AG04450 (cell line): ENCODE measurements at places on chromosomes 1 and 21.

DNA sequence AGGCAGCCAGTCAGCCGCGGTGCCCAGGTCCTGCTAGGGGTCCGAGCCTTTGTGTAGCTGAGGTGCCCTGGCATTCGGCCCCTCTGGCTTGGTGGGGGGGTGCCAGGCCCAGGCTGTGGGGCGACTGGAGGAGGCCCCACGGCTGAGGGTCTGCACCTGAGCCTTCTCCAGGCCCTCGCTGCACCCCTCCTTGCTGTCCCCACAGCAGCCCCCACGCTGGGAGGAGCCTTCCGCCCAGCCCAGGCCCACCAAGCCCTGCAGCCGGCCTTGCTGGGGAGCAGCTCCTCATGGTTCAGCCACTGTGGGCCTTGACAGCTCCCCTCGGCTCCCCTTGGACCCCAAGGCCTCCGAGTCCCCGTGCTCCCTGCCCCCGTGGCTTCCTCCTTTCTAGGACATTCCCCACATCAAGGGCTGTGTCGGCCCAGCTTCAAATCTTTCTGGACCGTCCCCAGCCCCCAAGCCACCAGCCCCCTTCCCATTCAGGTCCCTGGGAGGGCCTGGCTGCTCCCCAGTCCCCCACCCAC, 67.8 kb downstream of the MORN1 start:
- no peak for DNase-seq

GRCh38 chr1:214718724-214719123, 115.7 kb downstream of the CENPF start:
- peak; percentile 39 for DNase-seq

- no peak for DNase-seq
Measured at GRCh38 chr1:7610936-7611335, 160.2 kb upstream of the VAMP3 start.

GRCh38 chr21:44522753-44523204, 17.2 kb downstream of the KRTAP10-1 start:
- no peak for DNase-seq

GRCh38 chr1:65469126-65469888, 48.8 kb downstream of the LEPR start:
- DNase-seq: no peak

- no peak for DNase-seq
Measured at GRCh38 chr1:118388301-118388959, 203.4 kb upstream of the SPAG17 start.

- no peak for DNase-seq
Measured at GRCh38 chr1:111633736-111634247, 14.2 kb downstream of the RAP1A start.

DNA sequence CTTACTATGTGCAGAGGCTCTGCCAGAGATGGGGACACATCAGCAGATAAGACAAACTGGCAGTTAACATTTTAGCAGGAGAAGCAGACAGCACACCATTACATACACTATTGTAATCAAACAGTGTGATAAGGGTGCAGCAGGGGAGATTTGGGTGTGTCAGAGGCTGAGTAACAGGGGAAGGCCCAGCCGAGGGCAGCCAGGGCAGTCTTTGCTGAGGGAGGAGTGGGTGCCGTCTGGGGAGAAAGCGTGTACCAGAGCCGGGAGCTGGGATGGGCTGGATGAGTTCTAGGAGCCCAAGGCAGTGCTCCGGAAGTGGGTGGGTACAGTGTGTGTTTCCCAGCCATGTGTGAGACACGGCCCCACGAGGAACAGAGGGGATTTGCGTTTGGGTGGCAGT, 31.2 kb downstream of the KCNA10 start:
- no peak for DNase-seq

DNA sequence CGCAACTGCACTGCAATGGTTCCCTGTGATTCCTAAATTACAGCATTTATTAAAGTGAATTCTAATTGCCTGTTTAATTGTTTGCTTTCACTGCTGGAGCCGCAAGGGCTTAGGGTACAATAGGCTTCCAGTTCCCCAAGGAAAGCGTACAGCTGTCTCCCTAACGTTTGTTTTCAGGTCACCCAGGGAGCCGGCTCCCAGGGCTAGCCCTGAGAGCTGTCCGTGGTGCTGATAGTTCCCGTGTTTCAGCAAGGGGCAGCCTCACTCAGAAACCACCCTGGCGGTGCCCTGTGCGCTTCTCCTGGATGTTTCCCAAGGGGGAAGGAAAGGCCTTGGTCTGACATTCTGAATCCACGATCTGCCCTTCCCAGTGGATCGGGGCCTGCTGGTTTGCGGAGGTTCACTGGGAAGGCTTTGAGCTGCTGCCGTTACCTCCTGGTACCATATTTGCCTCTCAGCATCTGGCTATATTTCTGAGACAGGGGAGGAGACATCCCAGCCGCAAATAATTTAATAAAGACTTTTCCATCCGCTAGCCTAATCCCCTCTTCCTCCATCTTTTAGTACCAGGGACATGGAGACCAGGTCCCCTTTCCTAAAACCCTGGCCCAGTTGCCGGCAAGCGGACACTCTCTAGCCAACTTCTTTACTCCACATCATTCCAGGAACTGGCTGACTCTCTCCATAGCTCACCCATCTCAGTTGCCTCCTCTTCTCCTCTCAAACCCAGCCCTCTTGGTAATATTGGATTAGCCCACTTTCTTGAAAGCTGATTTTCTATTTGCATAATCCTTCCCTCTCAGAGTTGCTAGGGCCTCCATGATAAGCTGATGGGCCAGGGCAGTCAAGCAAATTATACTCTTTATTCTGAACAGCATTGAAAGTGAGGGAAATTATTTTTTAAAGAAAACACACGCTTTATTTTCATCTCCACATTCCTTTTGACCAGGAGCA, 149.0 kb downstream of the IGSF21 start:
- no peak for DNase-seq

DNA sequence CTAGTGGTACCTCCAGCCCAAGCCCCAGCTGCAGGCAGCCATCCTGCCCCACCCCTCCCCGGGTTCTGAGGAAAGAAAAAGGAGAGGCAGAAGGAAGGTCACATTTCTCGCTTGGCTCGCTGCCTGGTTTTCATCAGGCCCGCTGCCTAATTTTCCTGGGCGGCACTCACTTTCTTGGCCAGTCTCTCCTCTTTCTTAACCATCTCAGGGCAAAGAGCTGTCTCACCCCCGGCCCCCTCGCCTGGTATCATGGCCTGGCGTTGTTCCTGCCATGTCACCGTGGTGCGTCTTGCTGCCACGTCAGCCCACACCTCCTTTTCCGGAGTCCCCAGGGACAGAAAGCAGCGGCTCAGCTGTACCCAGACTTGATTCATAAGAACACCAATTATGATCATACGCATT, 26.6 kb upstream of the CASZ1 start:
- DNase-seq: no peak

GRCh38 chr1:172533513-172534151, 682 bp downstream of the SUCO start:
- no peak for DNase-seq

DNA sequence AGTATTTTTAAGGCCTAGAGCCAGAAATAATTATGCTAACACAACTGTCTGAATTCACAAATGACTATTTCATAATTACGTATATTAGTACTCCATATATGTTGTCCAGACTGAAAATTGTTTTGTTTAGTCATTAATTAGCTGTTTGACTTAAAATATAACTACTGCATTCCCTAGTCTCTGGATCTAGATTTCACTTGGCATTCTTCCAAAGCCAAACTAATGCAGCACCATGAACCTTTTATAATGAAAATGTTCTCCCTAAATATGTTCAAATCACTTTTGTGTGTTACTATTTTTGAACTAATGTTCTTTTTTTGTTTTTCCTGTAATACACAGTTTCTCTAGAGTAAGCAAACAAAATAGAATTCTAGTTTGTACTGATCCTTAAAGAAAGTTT, 46.1 kb downstream of the CAMTA1 start:
- no peak for DNase-seq

GRCh38 chr1:183417772-183418491, at the start of gene NMNAT2:
Gene NMNAT2, minus strand, starts transcription at chr1:183418380. Its CDS starts 113 bp downstream, at chr1:183418267.
- no peak for DNase-seq

DNA sequence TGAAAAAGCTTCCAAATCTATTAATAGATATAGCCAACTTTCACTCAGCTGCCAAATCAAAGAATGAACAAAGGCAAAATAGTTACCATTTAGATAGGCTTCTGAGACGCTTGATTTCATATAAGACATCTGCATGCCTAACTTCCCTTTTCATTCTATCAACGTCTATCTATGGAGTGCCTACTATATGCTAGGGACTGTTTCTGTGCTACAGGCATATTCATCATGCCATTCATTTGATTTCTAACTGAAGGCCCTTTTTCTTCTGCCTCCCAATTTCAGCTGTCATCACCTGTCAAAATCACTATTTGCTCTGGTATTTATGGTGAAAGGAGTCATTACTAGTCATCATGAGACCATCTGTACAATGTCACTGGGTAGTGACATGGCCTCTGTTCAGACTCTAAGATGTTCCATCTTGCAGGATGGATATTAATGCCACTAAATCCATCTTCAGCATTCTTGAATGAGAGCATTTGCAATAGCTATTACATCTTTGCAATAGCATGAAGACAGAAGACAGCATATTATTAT, 4.3 kb upstream of the KRTAP13-1 start:
- no peak for DNase-seq

DNA sequence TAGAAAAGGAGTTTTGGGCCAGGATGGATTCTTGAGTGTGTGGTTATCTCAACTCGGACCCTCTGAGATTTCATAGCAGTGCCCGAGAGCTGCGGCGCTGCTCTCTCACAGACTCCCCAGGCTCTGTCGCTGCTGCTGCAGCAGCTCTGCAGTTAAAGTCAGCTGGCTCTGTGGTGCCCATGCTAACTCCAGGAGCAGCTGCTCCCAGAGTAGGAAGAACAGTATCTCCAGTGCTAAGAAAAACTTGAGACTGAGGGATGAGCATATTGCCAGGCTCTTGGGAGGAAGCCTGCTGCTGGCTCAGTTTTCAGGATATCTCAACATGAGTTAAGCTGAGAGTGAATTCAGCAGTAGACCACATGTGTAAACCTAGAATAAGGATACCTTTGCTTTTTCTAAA, 4.5 kb downstream of the LCE2D start:
- DNase-seq: no peak

DNA sequence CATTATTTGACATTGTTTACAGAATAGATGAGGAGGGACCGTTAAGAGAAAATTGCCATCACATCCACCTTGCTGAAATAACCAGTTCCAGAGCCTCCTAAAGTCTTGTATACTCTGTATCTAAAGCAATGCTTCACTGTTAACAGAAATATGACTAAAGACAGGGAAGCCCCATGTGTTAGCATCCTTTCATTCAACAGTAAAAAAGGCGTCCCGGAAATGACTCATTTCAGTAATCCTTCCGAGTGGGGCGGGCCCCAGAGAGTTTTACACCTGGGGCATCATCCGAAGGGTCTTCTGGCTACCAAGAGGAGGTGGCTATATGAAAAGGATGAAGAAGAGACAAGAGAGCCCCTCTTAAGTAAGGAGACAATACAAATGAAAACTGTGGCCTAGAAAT, 227.2 kb downstream of the SLC45A1 start:
- no peak for DNase-seq

DNA sequence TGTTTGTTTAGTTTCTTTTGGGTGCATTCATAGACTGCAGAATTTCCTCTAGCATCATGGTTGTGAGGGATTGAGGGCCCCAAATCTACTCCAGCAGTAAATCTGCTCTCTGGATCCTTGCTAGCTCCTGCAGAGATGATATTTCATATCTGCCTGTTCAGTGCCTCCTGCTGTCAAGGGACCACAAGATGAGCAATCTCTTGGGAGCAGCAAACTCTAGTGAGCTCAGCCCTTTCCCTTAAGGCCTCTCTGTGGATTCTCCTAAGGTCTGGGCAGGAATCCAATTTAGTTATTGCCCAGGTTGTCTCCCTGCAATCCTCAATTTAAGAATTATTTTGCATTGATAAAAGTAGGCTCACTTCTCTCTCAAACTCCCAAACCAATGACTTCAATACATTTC, 76.9 kb downstream of the RGS18 start:
- no peak for DNase-seq

GRCh38 chr1:116877141-116877818, 32.4 kb upstream of the PTGFRN start:
- DNase-seq: no peak

DNA sequence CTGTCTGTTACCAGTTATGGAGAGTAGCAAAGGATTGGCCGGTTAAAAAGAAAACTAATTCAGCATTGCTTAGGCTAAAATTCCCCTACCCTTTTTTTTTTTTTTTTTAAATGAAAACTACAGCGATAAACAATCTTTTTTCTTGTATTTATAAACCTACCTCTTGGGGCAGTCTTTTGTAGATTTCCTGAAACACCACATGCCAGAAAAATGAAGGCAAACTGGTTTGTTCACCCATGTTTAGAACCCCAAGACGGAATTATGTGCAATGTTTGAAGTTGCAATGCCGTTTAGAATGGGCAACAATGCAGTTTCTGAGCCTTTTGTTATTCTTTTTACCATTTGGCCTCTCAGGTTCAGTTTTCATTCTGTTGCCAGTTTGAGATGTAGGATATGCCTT, 59.1 kb downstream of the PRDM2 start:
- DNase-seq: no peak

DNA sequence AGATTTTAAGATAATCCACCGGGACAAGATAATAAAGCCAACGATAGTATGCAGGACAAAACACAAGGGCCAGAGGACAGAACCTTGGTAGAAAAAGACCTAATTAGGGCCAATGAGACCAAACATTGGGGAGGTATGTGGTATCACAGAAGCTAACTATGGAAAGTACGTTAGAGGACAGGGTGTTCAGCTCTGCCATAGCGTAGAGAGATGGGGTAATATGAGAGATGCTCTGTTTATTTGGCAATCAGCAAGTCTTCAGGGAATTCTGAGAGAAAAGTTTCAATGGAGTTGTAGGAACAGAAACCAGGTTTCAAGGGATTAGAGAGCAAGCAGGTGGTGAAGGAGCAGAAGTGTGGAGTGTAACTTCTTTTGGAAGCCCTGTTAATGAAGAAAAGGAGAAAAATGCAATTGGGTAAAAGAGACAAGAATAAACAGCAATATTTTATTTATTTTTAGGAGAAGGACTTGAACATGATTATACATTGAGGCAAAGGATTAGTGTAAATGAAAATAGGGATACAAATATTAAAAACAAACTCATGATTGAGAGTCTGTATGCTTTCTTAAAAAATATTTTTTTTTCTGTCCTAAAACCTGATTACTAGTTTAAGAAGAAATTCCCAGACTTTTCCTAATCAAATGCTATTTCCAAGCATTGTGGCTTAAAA, 24.0 kb downstream of the EEIG2 start:
- DNase-seq: no peak

- DNase-seq: no peak
Measured at GRCh38 chr1:181141431-181141910, 53.0 kb downstream of the IER5 start.

- DNase-seq: no peak
Measured at GRCh38 chr21:22900490-22900889, 1902.3 kb downstream of the NCAM2 start.

DNA sequence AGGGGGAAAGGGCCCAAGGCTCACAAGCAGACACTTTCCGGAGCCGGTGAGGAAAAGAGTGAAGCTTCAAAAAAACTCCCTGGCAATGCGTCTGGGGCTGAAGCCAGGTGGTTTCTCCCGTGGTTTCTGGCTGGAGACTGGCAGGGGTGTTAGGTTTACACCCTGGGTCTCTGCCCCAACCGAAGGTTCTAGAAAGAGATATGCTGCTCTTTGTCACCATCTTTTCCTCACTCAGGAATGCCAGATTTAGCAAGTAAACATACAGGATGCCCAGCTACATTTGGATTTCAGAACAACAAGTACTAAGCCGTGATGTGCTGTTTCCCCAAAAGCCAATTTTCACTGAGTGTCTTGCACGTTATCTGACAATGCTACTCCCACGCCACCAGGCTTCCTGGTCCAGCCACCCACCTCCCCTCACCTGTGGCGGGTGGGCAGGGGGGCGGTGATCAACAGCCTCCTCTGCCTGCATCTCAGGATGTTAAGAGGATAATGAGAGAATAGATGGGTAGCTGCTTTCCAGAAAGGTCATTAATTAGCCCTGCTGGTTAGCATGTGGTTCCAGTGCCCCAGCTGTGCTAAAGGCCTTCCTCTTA, 69.6 kb upstream of the OLIG2 start:
- no peak for DNase-seq
